NCI-H1092 (cell line): ENCODE measurements at places on chromosomes 5 and 9.
A peak's percentile ranks its signal among the peaks of the same experiment; 100 is the strongest.

DNA sequence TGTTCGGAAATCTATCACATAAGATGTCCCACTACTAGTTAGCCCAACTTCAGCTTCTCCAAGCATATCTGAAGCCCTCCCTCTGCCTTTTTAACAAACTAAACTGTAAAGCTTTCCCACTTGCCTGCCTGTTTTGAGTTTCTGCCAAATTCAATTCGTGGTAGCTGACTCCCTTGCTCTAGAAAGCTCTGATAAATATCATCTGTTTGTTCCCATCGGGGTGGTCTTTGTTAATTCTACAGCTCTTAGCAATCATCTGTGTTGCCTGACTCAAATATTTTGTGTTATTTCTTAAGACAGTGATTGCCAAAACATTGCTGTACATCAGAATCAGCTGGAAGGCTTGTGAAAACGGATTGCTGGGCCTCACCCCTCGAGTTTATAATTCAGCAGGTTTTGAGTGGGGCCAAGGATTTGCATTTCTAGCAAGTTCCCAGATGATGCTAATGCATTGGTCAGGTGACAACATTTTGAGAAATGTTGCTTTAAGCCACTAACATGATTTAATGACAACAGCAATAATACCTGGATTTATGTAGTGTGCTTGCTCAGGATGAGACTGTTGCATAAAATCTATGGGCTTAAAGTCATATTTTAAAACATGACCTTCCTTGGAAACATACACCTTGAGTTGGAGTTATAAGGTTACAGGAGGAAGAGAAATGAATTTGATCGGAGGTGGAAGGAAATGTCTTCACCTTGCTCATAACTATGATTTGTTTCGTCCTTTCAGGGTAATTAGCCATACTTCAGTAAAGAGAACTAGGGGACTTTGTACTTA, 631.9 kb downstream of the PSAT1 start:
- no peak for DNase-seq

DNA sequence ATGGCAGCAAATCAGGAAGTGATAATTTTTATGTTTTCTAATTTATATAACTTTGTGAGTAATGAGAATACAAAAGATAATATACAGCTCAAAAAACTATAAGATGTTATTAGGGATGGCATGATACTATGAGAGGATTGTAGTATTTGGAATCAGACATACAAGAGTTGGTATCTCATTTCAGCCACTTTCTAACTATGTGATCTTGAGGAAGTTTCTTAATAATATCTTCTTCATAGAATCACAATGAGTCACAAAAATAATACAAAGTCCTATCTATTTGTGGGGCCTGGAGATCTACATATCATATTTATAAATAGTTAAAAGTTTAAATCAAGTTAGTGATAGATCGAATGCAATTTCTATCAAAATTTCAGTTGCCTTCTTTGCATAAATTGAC, 23.7 kb upstream of the TMED7 start:
- DNase-seq: no peak

- DNase-seq: no peak
Observed at GRCh38 chr5:80064124-80064523, 29.0 kb downstream of the THBS4 start.

DNA sequence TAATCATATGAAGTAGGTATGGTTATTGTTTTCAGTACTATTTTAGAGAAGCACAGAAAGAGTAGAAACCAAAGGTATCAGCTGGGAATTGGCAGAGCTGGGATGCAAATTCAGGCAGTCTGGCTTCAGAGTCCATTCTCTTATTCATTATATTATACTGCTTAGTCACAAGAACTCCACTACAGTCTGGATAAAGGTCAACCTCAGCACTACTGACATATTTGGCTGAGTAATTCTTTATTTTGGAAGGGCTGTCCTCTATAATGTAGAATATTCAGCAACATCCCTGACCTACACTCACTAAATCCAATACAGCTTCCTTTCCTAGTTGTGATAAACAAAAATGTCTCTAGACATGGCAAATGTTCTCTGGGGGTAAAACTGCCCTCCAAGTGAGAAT, 37.6 kb downstream of the PTGER4 start:
- DNase-seq: no peak

- DNase-seq: no peak
Observed at GRCh38 chr5:36570301-36571095, 35.9 kb upstream of the SLC1A3 start.

DNA sequence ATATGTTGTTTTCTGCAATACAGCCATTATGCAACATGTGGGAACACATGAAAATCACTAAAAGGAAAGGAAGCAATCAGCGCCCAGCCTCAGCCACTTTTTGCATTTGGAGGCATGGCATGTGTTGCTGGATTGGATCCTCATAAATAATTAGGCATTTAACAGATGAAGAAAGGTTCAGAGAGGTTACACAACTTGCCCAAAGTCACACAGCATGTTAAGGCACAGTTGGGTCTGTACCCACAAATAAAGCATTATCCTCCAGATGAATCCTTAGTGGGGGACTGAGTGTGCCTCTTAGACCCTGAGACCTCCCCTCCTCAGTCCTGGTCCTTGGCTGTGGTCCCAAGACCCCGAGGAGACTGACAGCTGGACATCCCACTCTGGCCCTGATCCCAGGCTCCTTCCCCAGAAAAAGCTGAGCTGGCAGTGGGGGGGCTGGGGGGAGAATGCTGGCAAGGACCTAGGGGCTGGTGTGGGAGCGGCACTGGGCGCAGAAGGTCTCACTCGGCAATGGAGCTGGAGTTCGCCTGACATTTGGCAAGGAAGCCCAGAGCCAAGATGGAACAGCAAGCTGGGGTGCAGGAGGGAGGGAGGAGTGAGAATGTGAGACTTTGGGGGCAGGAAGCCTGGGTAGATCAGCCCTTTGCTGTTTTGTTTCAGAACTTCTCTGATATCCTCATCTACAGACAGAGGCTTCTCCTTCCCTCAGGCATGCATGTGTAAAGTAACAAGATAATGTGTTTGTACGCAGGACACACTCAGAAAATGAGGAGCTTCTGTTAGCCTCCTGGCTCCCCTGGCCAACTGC, 6.9 kb upstream of the AKNA start:
- DNase-seq: no peak

DNA sequence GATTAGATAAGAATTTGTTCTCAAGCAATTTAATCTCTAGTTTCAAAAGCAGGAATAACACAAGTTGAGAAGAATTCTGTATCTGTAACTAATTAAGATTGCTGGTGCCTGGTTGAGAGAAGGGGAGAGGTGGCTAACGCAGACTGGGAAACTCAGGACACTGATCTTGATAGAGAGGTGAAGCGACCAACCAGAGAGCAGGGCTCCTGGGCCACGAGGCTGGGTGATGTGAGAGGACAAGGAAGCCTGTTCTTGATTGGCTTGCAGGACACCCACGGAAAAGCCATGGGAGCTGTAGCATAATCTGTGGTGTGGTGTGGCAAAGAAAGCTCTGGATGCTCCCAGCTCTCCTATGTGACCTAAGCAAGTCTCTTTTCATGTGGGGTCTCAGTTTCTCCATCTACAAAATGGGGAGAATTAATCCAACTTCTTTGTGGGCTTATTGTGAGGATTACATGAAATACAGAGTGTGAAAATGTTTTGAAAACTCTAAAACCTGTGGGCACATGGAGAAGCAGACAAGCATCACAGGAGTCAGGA, 594.1 kb upstream of the BRINP1 start:
- DNase-seq: no peak

DNA sequence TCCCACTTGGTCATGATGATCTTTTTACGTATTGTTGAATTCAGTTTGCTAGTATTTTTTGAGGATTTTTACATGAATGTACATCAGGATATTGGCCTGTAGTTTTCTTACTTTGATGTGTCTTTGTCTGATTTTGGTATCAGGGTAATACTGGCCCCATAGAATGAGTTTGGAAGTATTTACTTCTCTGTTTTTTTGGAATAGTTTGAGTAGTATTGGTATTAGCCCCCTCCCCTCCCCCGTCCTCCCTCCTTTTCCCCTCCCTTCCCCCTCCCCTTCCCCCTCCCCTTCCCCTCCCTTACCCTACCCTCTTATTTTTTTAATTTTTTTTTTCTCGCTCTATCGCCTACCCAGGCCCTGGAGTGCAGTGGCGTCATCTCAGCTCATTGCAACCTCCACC, 10.3 kb downstream of the CDK7 start:
- DNase-seq: no peak

DNA sequence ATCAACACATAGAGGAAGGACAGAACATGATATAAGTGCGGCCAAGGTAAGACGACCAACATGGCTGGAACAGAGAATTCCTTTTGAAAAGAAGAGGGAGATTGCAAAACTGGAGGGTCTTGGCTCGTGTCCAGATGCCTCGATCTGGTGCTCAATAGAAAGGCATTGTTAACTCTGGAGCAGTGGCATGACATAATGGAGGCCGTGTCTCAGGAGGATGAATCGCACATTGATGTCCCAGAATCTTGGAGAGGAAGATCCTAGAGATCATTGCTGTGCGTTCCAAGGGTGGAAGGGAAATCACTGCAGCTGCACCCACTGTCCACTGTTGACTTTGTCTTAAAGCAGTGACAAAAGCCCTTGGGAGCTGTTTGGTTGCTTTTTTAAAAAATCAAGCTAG, 30.9 kb downstream of the GRAMD2B start:
- DNase-seq: no peak

- DNase-seq: no peak
Observed at GRCh38 chr5:36298552-36298951, 3.1 kb downstream of the RANBP3L start.

DNA sequence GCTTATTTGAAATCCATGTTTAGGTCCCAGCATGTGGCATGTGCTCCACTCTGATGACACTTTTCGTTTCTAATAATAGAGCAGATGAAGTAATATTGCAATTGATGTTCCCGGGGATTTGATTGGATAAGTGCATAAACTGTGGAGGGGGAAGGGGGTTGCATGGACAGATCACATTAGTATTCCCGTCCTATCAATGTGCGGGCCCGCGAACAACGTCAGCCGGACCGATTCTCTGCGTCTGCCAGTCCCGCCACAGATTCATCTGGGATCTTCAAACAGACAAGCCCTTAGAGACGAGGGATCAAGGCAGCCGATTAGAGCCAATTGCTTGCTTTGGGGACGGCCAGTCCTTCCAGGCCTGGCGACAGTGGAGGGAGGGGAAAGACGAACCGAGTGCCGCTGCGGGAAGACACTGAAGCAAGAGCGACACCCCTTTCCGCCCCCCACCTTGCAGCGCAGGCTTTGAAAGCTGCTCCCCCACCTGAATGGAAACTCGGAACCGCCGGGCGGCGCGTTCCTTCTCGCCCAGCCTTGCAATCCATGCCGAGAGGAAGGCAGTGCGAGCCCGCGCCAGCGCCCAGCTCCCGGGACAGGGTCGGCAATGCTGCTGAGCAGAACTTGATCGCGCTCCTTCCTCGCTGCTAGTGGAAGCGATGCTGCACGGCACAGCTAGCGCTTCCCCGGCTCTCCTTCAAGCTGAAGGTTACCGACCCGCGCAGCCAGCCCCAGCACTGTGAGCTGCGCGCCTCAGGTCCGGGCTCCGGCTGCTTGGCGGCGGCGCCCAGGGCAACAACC, at the start of gene RGS7BP:
TSS of gene RGS7BP (plus strand) at position 247 of the 798 bp plus-strand sequence. CDS start 610 bp downstream, outside the sequence.
- DNase-seq: peak; percentile 1

- DNase-seq: no peak
Observed at GRCh38 chr5:153080940-153081339, 409.5 kb upstream of the GRIA1 start.

DNA sequence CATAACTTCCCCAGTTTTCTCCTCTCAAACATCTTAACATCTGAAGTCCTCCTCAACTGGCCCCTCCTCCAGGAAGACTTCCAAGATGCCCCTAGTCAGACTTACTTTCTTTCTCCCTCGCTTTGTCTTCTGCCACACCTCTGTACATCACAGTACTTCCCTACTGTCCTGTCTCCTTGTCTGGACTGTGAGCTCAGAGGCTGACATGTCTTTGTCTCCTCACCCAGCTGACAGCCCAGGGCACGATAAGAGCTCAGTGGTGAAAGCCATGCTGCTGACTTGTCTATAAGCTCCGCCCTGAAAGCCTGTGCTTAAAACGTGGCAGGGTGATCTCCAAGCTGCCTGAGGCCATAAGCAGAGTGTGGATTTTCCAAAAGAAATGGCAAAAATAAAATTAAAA, 33.0 kb upstream of the SLC25A51 start:
- no peak for DNase-seq

GRCh38 chr5:139063664-139064054, 134.5 kb downstream of the SIL1 start:
- no peak for DNase-seq

GRCh38 chr9:90058182-90058763, 453.5 kb downstream of the GADD45G start:
- no peak for DNase-seq

GRCh38 chr5:61319388-61320146, 12.5 kb upstream of the ZSWIM6 start:
- no peak for DNase-seq

- no peak for DNase-seq
Observed at GRCh38 chr9:95103281-95103771, 214.2 kb downstream of the FANCC start.

- no peak for DNase-seq
Observed at GRCh38 chr5:2905741-2906140, 154.3 kb upstream of the IRX2 start.

DNA sequence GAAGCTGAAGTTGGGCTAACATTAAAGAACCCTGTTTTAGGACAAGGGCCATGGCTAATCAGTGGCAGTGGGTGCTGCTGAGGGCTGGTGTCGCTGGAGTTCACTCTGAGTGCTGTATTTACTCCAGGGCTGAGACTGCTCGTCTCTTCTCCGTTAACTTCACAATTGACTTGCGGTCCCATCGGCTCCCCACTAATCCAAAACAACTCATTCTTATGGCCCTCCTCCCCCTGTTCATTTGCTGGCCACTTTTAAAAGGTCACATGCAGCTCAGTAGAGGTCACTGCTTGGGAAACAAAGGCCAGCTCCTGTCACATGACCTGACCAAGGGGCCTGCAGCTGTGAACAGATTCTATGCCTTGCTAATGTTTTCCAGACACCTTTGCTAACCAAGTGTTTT, 38.4 kb downstream of the PTCH1 start:
- DNase-seq: no peak

GRCh38 chr5:96516631-96517071, 83.6 kb upstream of the PCSK1 start:
- no peak for DNase-seq
